Thyroid gland (tissue), 4 donors: ENCODE measurements at places on chromosomes 1 and 21. TPM values are rescaled to one million over a fixed set of nuclear protein-coding genes. Genes with fewer than 3 reads are reported as not detected.

Gene CFAP74
- total RNA-seq, result not detected

Gene TMEM269
- 2.6 TPM for total RNA-seq

Gene CDK18
- 22.4 TPM for total RNA-seq

Gene LEFTY2
- total RNA-seq, result not detected

Gene IL22RA1
- not detected for total RNA-seq

Gene LAD1
- 6.6 TPM for total RNA-seq

Gene CFAP141
- total RNA-seq, result not detected

DNA sequence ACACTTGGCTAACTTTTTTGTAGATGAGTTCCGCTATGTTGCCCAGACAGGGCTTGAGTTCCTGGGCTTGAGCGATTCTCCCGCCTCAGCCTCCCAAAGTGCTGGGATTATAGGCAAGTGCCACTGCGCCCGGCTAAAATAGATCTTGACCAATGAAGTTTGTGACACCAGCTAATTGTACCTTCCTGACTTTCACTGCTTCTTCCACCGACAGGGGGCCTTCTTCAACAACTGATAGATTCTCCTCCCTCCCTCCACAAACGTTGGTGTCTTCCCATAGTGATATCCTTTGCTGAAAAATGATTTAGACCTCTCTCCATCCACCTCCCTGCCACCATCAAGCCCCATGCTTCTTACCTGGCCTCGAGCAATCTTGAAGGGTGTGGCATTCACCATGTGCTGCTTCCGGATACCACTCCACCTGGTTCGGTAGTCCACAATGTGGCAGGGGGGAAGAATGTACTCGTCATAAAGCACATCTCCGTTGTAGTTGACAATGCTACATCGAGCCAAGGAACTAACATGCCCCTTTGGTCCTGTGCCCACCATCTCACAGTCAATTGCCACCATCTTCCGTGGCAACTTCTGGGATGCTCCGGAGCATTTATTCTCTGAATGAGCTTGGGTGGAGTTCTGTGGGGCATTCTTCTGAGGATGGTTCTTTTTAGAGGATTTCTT, 1.6 kb upstream of the METTL25B start:
- no peak overlapping the region for H3K4me3 ChIP-seq
- peaks cover 20% of the 10 kb centered on the region for H3K36me3 ChIP-seq
- no peak overlapping the region for H3K27ac ChIP-seq
- peak; percentile 35 for DNase-seq
- H3K27me3 ChIP-seq, result no peaks in the 10 kb centered on the region

GRCh38 chr21:38802050-38803026, 3.4 kb upstream of the ETS2 start:
- peaks cover 8% of the 10 kb centered on the region for H3K4me1 ChIP-seq
- no peak overlapping the region for H3K27ac ChIP-seq
- DNase-seq, result no peak
- H3K4me3 ChIP-seq, result no peak overlapping the region
- H3K27me3 ChIP-seq, result no peaks in the 10 kb centered on the region

GRCh38 chr1:94143173-94143808, 22.3 kb upstream of the ABCA4 start:
- no peak overlapping the region for H3K27ac ChIP-seq
- no peaks in the 10 kb centered on the region for H3K27me3 ChIP-seq
- H3K4me1 ChIP-seq, result peaks cover 2% of the 10 kb centered on the region
- DNase-seq, result no peak
- no peaks in the 10 kb centered on the region for H3K36me3 ChIP-seq

DNA sequence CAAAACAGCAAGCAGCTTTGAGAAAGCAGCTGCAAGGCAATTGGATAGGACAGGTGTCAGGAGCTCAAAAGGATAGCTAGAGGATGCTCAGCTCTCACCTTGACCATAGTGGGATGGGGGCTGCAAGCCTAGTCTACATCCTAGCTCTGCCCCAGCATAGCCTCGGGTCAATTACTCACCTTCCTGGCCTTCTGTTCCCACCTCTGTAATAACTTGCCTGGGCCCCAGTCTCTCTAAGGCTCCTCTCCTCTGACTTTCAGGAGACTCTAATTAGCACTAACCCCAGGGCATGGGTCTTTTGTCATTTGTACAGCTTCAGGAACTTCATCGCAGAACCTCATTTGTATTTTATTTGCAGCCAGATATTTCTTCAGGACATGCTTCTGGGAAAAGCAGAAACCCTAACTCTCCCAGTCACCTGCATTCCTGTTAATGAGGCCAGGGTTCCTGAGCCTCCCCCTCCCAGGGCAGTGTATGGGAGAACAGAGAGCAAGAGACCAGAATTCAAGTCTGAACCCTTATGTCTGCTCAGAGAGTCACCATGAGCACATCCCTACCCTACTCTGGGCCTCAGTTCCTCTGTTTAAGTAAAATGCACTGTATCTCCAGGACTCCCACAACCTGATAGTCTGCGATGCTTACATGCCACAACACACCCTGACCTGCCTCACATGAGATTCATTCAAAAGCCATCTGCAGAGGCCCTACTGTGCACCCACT, 108.1 kb downstream of the MATN1 start:
- no peak for DNase-seq
- H3K27ac ChIP-seq, result no peak overlapping the region
- no peaks in the 10 kb centered on the region for H3K4me1 ChIP-seq

- H3K4me1 ChIP-seq, result peaks cover 77% of the 10 kb centered on the region
- no peak overlapping the region for H3K4me3 ChIP-seq
- no peaks in the 10 kb centered on the region for H3K36me3 ChIP-seq
Observed at GRCh38 chr1:13763222-13763621, 63.2 kb downstream of the PRDM2 start.

GRCh38 chr1:101967871-101968270, 28.9 kb downstream of the OLFM3 start:
- DNase-seq, result no peak
- no peaks in the 10 kb centered on the region for H3K36me3 ChIP-seq
- H3K27me3 ChIP-seq, result no peaks in the 10 kb centered on the region
- no peaks in the 10 kb centered on the region for H3K4me1 ChIP-seq
- H3K4me3 ChIP-seq, result no peak overlapping the region

DNA sequence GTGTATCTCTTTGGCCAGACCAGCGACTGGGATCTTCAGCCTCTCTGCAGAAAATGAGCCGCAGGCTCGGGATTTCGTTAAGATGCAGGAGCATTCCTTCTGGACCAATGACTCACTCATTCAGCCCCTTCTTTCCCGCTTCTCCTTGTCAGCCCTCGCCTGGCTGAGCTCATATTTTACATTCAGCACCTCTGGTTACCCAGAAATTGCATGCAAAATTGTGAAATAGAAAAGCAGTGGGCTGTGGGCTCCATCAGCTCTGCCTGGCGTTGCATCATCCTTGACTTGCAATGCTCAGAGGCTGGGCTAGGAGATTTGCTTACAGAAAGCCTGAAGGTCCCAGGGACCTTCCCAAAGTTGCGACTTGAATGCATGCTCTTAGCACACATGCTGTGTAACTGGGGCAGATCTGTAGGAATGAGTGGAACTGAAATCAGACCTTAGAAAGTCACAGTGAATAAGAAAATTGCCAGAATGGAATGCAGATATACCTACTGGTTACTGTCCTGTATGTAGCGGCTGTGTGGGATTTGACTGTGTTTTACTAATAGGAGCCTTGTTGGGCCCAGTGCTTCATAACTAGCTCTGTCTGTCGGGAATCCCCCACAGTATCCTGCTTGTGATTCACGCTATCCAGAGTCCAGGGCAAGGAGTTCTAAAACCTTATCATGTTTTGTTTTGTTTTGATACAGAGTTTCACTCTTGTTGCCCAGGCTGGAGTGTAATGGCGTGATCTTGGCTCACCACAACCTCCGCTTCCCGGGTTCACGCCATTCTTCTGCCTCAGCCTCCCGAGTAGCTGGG, 444.8 kb downstream of the KIF26B start:
- H3K4me3 ChIP-seq, result no peak overlapping the region
- H3K36me3 ChIP-seq, result no peaks in the 10 kb centered on the region
- no peak overlapping the region for H3K27ac ChIP-seq
- no peak for DNase-seq

GRCh38 chr1:150963321-150964163, 11.1 kb downstream of the CERS2 start:
- peaks cover 97% of the 10 kb centered on the region for H3K36me3 ChIP-seq
- H3K27me3 ChIP-seq, result no peaks in the 10 kb centered on the region
- H3K27ac ChIP-seq, result no peak overlapping the region

DNA sequence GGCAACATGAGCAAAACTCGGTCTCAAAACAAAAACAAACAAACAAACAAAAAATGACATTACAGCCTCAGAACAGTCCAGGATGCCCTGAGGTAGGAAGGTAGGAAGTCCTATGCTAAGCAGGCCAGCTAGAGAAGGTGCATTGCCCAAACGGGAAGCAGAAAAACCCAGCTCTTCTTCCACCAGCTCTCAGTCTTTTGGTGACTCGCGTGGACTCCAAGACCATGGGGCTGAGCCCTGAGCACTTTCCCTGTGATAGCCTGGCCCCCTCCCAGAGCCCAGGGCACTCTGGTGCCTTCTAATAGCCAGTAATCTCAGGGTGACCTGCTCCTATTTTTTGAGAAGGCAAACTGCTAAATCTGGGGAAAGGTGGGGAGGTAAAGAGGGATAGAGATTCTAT, 16.1 kb downstream of the PHLDA3 start:
- no peaks in the 10 kb centered on the region for H3K27me3 ChIP-seq
- no peak overlapping the region for H3K4me3 ChIP-seq
- peaks cover 8% of the 10 kb centered on the region for H3K4me1 ChIP-seq
- no peaks in the 10 kb centered on the region for H3K36me3 ChIP-seq
- no peak for DNase-seq
- H3K27ac ChIP-seq, result no peak overlapping the region

DNA sequence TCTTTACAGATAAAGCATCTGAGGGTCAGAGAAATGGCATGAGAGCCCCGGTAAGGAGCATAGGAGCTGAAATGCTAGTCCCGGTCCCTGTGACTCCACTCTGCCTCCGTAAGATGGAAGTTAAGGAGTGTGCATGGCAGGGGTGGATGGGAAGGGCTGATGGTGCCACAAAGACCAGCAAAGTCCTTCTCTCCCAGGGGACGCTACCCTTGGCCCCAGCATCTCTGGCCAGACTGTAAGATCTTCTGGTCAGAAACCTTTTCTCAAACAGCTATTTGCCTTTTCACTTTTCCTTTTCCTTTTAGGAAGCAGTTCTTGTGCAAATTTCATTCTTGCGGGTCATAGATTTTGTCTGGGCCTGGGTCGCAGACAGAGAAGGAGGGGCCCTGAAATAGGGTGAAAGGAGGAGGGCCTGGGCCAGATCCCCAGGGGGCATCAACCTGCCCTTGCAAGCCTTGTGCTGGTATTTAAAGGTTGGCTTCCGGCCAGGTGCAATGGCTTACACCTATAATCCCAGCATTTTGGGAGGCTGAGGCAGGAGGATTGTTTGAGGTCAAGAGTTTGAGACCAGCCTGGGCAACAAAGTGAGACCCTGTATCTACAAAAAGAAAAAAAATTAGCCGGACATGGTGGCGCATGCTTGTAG, 14.4 kb upstream of the EPS8L3 start:
- no peak for DNase-seq
- H3K4me1 ChIP-seq, result peaks cover 20% of the 10 kb centered on the region
- no peaks in the 10 kb centered on the region for H3K27me3 ChIP-seq
- H3K27ac ChIP-seq, result no peak overlapping the region
- H3K36me3 ChIP-seq, result no peaks in the 10 kb centered on the region
- no peak overlapping the region for H3K4me3 ChIP-seq

DNA sequence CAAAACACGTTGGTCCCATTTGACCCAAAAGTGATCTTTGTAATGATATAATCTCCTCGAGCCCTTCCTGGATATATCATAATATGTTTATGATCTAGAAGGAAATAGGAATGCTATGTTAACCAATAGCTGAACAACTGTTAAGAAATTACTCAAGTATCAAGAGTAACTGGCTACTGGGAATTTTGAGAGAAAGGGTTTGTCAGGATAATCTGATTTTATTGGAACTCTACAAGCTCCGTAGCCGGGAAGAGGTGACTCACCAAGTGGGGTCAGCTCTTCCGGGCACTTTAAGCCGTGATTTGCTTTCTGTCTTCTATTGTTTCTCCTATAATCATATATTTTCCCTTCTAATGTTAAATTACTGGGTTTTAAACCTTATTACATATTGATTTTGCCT, 250.5 kb upstream of the POGK start:
- H3K27ac ChIP-seq, result no peak overlapping the region
- H3K36me3 ChIP-seq, result no peaks in the 10 kb centered on the region
- H3K4me1 ChIP-seq, result no peaks in the 10 kb centered on the region
- no peak for DNase-seq
- no peak overlapping the region for H3K4me3 ChIP-seq
- H3K27me3 ChIP-seq, result no peaks in the 10 kb centered on the region

- no peaks in the 10 kb centered on the region for H3K36me3 ChIP-seq
- H3K27ac ChIP-seq, result no peak overlapping the region
- no peak for DNase-seq
- H3K27me3 ChIP-seq, result no peaks in the 10 kb centered on the region
Observed at GRCh38 chr1:79848316-79848715, 841.8 kb upstream of the ADGRL4 start.

DNA sequence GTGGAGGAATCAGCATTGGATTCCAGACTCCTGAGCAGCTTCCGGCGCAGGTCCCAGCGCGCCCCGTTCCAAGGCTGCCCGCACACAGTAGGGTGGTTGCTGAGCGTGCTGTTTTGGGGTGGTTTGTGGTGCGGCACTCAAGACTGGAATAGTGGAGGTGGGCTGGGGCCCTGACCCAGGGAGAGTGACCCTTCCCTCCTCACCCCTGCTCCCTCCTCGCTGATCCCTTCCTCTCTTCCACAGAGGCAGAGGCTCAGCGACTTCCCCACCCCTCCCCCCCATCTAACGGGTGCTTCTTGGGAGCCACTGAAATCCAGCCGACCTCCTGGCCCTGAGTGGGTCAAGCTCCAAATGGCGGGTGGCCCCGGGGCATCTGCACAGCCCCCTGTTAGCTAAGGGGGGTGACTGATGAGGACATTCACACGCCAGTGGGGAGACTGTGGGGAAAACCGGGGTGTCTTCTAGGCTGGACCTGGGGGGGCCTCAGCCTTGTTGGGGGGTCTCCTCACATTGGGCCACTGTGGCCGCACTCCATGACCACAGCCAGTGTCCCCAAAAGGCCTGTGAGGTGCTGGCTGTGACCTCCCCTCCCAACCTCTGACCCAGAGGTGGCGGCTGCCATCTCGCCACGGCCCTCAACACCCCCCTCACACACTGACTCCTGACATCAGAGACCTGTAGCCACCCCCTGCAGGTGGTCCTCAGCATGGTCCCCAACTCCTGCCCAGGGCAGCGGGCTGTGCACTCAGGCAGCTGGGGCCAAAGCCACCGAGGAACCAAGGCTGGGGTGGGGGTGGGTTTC, 3.9 kb upstream of the HES4 start:
- no peak overlapping the region for H3K4me3 ChIP-seq
- H3K27me3 ChIP-seq, result no peaks in the 10 kb centered on the region
- no peak for DNase-seq
- H3K4me1 ChIP-seq, result peaks cover 44% of the 10 kb centered on the region
- no peaks in the 10 kb centered on the region for H3K36me3 ChIP-seq

GRCh38 chr1:155127105-155127966, at the start of gene EFNA1:
Gene EFNA1, plus strand, starts transcription at chr1:155127876. Its CDS starts 102 bp downstream, at chr1:155127978.
- peak within 1 kb of the TSS; percentile 67 for H3K4me3 ChIP-seq
- H3K27me3 ChIP-seq, result no peaks in the 10 kb centered on the region
- H3K36me3 ChIP-seq, result peaks cover 10% of the 10 kb centered on the region
- peak; percentile 92 for DNase-seq
- peak within 1 kb of the TSS; percentile 98 for H3K27ac ChIP-seq
- H3K4me1 ChIP-seq, result peaks cover 54% of the 10 kb centered on the region
